ENCODE measurements at places on chromosomes 5 and 9.

GRCh38 chr9:76180541-76180940, 213.7 kb downstream of the RFK start:
- no peak for DNase-seq

DNA sequence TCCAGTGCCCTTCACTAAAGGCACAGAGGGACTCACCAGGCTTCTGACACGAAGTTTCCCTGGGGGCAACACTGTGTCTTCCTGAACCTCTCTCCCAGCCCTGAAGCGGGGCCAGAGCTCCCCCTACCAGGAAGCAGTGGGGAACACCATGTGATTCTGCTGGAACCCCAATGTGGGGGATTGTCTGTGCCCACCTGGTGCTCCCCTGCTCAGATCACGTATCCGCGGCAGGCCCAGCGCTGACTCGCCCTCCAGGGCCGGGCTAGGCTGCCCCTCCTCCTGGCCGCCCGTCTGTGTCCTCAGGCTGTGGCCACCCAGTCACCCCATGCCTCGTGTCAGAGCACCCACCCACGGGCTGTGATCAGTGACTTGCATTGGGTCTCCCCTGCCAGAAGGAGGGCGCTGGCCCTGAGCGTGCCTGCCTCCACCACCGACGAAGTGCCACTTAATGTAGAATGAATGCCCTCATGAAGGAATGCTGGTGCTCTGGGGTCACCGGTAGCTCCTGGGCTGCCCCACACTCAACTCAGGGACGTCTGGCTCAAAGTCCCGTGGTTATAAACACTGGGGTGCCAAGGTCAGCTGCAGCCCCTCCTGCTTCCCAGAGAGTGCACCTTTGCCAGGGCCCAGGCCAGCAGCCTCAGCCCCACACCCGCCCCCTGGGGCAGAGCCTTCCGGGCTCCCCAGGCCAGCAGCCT, 22.1 kb downstream of the SARDH start:
- DNase-seq = peak; percentile 53

- DNase-seq = no peak
Observed at GRCh38 chr5:14385019-14385418, 196.6 kb upstream of the OTULINL start.

- no peak for DNase-seq
Observed at GRCh38 chr5:40484495-40484894, 195.2 kb upstream of the PTGER4 start.

DNA sequence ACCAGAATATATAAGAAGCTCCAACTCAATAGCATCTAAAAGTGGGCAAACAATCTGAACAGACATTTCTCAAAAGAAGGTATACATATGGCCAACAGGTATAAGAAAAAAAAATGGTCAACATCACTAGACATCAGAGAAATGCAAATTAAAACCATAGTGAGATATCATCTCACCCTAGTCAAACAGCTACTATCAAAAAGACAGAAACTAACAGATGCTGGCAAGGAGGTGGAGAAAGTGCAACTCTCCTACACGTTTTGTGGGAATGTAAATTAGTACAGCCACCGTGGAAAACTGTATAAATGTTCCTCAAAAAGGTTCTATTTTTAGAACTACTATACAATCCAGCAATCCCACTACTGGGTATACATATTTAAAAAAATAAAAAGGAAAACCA, 199.9 kb upstream of the SMC2 start:
- no peak for DNase-seq

DNA sequence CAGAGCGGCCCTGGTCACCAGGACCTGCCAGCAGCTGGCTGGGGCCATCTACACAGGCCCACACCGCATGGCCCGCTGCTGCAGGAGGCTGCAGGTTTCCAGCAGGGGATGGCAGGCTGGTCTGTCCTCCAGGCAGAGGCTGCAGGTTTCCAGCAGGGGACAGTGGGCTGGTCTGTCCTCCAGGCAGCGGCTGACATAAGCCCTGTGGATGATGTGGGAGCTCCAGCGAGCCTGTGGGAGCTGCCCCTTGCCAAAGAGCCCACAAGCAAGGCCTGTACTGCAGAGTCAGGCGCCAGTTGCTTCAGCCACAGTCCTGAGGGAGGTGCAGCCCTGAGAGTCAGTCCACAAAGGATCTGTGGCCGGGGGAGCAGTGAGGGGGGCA, 18.5 kb downstream of the TPPP start:
- no peak for DNase-seq

GRCh38 chr5:107218457-107219193, 452.1 kb downstream of the EFNA5 start:
- no peak for DNase-seq

DNA sequence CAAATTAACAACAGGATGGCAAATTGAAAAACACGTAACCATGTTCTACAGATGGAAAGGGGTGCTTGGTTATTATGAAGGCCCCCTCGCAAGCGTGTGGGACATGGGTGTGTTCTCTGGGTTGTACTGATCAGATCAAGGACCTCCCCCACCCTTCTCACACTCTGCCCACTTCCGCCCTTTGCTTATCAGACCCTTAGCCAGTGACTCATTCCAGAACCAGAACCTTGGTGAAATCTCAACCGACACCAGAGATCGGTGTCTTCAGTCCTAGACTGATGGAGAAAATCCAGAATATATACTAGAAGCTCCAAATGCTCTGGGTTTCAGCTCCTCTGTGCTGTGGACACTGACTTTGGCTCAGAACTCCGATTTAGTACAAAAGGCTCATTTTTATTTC, 64.9 kb downstream of the PTTG1 start:
- DNase-seq = no peak

GRCh38 chr9:88087906-88088305, 50.4 kb downstream of the SPATA31C2 start:
- no peak for DNase-seq

DNA sequence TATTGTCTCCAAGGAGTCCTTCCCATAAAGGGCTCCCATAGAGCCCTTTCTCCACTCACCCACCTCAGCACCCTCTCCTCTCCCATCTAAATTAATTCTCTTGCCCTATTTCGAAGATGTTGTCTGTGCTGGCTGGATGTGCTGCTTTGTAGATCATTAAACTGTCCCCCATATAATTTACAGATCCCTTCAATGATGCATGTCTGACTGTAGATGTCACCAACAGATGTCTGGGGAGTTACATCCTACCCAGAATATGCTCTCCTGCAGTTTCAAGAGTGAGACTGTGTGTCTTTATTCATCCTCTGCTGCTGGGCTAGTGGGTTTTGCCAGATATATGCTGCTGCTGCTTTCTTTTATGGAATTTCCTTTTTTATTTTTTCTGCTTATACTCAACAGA, 351.2 kb downstream of the MLLT3 start:
- DNase-seq = no peak
